ENCODE measurements at places on chromosomes 4 and X.
A peak's percentile ranks its signal among the peaks of the same experiment; 100 is the strongest.

- DNase-seq: no peak
These were observed 29.8 kb upstream of the SH3D19 start for GRCh38 chr4:151355155-151355554.

DNA sequence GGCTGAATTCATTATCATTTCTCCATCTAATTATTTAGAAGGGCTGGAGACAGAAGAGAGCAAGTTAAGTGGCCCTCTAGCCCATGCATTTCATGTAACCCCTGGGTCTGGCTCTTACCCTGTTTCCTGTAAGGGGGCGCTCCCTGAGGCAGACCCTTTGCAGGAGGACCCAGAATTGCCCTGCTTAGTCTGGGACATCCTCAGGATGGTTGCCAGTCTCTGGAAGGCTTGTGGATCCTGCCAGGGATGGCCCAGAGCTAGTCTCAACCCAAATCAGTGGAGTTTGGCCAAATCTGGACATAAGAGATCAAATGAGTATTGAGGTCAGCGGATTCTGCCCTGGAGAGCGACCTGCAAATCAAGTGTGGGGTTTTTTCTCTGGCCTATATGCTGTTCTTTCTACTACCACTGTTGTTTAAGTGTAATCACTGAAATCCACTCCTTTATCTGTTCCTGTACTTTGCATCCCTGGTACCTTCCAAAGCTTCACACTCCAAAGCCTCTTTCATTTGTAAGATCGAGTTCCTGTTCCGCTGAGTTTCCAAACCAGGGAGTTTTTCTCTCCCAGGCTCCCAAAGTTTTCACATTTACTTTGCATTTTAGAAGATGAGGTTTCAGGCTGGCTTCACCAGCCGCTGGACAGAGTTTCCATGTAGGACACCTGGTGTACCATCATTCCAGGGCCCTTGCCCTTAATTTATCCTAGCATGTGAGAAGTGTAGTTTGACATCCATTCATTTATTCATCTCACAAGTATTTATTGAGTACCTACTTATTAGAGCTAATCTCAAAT lies 6.3 kb downstream of the KLF3 start:
- DNase-seq: no peak

- DNase-seq: no peak
These were observed 138.0 kb downstream of the ZNF674 start for GRCh38 chrX:46407036-46407752.

GRCh38 chr4:24373704-24374103 lies 210.7 kb downstream of the DHX15 start:
- DNase-seq: no peak

- no peak for DNase-seq
These were observed 140.2 kb upstream of the EDNRA start for GRCh38 chr4:147340591-147341120.

DNA sequence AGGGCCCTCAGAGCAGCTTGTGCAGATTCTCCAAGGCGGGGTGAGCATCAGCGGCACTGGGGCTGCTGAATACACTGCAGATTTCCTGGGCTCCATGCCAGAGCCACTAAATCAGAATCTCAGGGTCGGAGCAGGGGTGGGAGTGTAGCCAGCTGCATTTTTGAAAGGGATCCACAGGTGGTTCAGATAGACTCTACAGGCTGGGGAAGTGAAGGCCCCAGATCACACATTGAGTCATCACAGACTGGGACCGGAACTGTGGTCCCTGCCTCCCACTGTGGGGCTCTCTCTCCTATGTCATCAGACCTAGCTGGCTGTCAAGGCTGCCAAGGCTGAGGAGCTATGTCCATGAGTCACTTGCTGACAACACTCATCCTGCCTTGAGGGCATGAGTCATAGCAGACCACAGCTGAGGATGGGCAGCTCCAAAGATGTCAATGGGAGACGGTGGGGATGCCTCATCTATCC lies 162.3 kb upstream of the MAMLD1 start:
- DNase-seq: no peak

DNA sequence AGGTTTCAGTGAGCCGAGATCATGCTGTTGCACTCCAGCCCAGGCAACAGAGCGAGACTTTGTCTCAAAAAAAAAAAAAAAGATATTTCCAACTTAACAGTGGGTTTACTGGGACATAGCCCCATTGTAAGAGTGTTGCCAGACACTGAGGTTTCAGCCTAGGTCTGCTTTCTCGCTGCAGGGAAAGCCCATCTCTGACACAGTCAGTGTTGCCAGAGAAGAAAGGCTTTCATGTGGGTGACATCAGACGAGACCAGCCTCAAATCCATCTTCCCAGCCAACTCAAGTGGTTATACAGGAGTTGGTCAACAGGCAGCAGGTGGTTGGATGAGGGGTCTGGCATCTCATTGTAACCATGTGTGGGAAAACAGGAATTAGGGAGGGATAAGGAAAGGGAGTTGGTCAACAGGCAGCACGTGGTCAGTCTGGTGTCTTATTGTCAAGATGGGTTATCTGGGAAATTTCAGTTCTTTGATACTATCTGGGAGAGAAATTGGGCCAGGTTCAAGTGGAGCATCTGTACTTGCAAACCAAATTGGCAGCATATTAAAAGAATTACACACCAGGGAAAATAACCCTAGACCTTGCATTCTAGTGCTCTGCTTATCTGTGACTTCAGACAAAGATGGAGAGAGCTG lies 41.1 kb downstream of the NELFA start:
- no peak for DNase-seq

DNA sequence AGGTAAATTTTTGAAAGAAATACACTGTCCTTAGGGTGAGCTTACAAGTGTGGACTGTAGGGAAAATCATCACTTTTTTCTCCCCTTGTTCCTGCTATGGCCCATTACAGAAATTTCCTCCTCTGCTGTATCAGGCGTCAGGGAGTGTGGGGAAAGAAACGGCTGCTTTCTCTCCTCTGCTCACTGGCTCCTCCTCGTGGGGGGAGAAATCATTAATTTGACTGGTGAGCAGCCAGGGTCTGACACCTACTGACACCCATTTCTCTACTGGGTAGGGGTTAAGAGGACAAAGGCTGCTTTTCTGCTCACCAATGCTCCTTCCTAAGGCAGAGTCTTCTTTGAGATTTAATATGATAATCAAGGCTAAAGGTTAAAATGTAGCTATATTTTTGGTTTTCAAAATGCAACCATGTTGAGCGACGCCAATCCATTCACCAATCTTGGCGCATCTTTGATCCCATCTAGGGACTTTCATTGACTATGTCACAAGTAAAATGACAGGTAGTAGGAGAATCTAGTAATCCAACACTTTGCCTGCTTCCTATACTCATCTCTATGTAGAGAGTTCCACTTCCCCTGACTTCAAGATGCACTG lies 25.1 kb downstream of the SETD7 start:
- peak; percentile 23 for DNase-seq

DNA sequence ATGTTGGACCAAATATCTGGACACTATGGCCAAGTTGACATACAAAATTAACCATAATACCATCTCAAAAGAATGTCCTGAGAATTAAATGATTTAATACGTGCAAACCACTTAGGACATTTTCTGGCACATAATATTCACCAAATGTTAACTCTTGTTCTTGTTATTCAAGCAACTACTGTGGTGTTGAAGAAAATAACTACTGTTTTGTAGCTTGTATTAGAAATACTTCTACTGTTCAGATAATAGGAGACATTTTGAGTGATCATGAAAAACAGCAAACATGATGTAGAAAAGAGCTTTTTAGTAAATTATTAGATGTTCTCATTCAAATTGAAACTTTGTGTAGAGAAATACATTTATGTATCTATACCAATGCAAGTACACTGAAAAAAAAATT lies 140.7 kb upstream of the SMIM31 start:
- DNase-seq: no peak

DNA sequence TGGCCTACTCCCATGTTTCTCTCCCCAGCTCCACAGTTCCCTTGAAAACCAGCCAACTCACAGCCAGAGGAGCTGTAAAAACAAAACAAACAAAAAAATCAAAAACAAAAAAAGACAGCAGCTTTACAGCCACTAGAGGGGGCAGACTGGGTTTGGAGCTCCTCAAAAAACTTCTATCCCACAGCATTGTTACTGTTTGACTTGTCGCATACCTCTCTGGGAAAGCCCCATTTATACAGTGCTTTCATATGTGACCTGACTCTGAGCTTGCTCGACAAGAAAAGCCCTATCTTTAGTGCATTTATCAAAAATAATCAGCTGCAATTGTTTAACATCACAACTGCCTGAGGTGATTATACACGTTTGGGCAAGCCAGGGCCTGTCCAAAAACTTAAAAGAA lies 21.6 kb downstream of the TSPAN6 start:
- DNase-seq: no peak

- no peak for DNase-seq
These were observed 145.8 kb downstream of the PRKX start for GRCh38 chrX:3567686-3568085.

DNA sequence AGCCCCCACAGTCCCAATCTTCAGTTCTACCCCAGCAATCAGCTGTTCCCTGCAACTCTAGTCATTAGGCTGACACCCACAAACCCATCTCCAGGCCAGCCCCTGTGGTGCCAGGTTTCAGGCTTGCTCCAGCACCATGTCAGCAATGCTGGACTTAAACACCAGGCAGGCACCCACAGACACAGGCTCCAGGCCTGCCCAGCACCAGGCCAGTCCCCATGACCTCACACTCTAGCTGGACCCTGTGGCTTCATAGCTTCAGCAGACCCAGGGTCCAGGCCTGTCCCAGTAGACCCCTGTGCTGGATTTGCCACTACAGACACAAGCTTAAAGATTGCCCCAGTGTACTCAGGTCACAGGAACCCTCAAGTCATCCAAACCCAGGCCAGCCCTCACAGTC lies 300.3 kb downstream of the CHIC1 start:
- no peak for DNase-seq

GRCh38 chrX:153913211-153913610 lies 8.7 kb downstream of the AVPR2 start:
- no peak for DNase-seq

DNA sequence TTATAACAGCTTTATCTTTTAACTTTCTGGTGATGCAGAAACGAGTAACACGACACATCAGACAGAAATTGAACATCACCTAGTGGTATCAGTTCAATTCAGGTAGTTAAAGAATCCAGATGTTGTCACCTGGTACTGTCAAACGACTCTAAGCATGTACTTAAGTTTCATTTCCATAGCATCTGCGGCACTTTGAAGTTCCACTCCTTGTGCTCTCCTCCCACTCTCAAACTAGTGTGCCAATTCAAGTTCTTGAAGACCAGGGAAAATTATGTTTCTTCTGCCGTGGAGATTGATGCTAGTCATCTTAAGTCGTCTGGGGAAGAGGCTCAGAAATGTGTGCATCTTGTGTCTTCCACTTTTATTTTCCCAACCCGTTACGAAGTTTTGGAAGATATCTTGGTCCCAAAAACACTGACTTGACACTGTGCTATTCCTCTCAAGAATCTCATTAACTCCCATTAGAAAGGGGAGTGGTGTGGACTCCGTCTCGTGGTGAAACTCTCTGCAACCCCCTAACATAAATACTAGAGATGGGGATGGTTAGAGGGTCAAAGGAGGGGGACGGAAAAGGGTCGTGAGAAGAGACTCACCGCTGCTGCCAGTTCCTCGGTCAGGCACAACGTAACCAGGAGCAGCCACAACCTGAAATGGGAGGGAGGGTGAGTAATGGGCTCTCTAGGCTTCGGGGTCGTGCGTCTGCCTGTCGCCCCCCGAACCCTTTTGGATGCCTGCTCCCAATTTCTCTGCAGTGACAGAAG lies 693 bp downstream of the COL4A6 start:
- DNase-seq: no peak

DNA sequence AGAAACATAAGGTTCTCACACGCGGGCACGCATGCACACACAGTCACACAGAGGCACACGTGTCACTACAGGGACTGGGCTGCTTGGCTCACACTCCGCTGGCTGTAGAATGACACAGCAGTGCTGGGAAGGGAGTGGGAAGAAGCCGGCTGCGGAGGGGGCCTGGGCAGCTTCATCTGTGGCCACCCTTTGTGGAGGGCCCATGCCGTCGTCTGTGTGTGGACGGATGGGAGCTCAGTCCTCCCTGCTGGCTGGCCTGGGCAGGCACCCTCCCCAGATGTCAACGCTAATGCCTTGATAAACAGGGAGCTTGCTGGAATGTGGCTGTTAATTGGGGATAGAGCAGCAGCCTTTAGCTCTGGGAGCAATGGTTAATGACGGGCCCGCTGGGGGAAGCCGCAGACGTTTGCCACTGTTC lies 621.1 kb downstream of the BCOR start:
- no peak for DNase-seq

DNA sequence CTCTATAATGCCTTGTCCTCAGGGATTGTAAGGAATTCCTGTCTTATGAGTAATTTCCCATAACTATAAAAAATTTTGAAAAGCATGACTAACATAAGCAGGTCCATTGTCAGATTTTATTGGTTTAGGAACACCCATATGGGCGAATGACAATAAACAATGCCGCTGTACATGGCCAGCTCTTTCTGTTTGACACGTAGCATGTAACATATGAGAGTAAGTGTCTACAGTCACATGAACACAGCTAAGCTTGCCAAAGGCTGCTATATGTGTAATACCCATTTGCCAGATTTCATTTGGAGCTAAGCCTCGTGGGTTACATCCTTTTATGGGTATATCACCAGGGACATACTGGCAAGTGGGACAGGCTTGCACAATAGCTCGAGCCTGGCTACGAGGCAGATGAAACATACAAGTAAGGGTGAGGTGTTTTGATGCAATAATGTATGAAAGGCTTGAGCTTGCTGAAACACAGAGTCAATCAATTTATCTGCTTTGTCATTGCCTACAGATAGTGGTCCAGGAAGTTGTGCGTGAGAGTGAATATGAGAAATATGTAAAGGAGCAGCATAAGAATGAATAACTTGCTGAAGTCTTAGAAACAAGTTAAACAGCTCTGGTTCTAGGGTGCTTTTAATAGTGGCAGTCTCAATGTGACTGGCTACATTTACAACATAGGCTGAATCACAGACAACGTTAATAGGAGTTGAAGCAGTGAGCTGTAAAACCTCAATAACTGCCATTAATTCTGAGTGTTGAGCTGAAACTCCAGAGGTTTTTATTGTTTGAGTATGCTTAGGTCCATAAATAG lies 67.4 kb upstream of the UGT2B10 start:
- no peak for DNase-seq

GRCh38 chrX:39144323-39144722 lies 343.1 kb downstream of the MID1IP1 start:
- no peak for DNase-seq

- DNase-seq: peak; percentile 2
These were observed 23.3 kb downstream of the ARHGAP24 start for GRCh38 chr4:85498068-85498733.

GRCh38 chr4:36332782-36333131 lies 51.3 kb downstream of the DTHD1 start:
- DNase-seq: no peak

DNA sequence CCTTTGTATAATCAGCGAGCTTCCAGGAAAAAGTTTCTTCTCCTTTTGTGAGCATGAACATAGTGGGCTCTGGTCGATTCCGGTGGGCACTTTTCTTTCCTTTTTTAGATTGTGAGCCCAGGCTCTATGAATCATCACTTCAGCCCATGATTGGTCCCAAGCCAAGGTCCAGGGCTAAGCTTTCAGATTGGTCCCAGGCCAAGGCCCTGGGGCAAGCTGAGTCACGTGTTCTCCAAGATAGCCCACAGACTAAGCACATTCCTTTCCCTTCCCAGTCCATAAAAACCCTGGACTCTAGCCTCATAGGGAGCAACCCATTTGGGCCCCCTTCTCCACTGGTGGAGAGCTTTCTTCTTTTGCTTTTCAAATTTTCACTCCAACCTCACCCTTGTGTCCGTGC lies 430.5 kb downstream of the NAP1L3 start:
- DNase-seq: no peak

GRCh38 chr4:73668782-73669201 lies 48.6 kb upstream of the RASSF6 start:
- no peak for DNase-seq
